Left cardiac atrium (tissue), 4 donors: ENCODE measurements at places on chromosomes 13 and 19. TPM values are rescaled to one million over a fixed set of nuclear protein-coding genes. Genes with fewer than 3 reads are reported as not detected.

DNA sequence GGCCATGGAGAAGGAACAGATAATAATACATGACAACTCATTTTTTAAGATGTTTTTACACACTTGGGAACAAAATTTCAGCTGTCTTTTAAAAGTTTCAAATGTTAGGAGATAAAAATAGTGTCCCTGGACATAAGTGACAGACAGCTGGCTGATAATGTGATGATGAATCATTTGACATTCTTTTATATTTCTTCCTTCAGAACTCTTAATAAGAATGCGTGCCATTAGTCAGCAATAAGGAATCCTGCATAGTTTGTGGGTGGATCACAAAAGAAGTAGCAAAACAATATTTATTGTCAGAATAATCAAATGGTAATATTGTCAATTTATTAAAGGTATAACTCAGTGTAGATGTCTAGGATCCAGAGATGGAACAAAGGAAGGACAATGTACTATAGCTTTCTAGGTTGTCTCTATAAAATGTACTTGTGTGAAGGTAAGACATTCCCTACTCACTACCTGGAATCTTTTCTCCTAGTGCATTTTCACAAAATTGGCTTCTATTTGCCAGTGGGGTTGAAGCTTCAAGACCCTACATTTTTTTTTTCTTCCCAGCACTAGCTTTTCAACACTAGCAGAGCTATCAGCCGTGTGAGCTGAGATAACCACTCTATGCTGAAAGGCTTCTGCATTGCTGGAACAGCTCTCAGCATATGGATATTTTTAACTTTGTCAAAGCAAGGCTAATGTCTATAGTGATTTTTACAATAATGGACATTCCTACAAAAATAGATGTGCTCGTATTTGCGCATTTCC is 175.6 kb upstream of the SLITRK6 start:
- no peak for DNase-seq

The NDUFA3 gene
- 373 TPM for total RNA-seq

DNA sequence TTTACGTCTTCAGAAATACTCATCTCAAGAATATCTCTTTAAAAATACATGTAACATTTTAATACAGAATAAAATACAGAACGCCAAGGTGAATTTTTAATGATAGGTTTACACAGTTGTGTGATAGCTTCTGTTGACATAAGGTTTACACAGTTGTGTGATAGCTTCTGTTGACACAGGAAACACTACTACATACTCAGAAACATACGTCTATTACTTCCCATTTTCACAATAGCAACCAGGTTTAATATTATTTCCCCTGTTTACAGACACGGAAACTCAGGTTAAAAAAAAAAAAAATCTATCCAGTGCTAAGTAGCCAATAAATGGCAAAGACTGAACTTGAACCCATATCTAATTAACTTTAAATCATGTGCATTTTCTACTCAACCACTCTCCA is 571.2 kb downstream of the LIG4 start:
- no peak for DNase-seq

DNA sequence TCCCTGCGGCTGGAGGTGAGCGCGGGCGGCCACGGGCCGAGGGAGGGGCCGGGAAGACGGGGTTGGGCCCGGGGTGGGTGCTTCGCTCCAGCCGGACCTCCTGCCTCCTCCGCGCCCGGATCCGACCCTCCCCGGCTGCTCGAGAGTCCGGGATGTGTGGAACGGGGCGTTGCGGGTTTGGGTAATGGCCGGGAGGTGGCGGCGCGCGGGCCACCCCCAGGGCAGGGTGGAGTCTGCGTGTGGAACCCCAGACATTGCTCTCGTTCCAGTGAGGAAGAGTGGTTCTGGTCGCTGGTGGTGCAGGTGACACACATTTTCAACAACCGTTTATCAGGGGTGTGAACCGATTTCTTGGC is 38.8 kb downstream of the ARHGEF7 start:
- no peak for DNase-seq
